Naive thymus-derived CD4-positive, alpha-beta T cell (primary cell): ENCODE measurements at places on chromosomes 6 and 20. TPM values are rescaled to one million over a fixed set of nuclear protein-coding genes. Genes with fewer than 3 reads are reported as not detected.
A peak's percentile ranks its signal among the peaks of the same experiment; 100 is the strongest.

DNA sequence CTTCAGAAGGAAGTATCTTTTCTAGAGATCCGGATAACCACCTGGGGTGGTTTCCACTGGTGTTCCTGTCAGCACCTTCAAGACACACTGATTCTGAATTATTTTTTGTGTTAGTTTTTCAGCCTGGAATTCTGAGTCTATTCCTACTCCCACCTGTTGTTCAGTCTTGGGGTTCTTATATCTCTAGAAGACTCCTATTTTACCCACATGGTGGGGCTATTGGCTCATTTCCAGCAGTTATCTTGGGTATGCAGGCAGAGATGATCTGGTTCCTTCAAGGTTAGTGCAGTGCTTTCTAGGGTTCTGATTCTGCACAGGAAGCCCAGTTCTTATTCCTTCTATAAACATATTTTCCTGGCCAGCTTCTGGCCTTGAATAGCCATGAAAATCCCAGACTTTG lies 175.6 kb upstream of the PDE7B start:
- no peak for DNase-seq

DNA sequence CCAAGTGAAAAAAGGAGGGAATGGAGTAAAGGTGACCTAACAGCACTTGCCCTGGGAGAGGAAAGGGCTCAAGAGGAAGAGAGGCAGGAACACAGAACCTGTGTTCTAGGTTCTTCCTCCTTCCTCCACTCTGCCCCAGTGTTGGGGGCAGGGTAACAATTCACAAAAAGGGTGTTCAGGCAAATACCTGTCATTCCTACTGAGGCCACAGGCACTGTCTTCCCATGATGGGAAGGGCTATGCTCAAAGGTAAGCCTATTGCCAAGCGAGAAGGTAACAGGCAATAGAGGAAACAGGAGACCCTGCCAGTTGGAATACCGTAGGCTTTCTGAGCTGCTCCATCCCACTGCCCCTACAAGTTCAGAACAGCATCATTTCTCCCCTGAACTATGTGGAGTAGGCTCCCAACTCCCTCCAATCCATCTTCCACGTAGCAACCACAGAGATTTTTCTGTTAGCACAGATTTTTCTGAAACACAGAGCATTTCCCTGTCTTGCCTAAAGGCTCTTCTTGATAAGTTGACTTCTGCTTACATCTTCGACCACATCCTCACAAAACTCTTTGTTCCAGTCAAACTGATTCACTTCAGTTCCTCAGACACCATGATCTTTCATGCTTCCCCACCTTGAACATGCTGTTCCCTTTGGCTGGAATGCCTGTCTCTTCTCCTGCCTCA lies 2.7 kb downstream of the AGPAT1 start:
- peak; percentile 43 for DNase-seq

GRCh38 chr6:150752409-150752808 lies 113.1 kb upstream of the MTHFD1L start:
- no peak for DNase-seq

GRCh38 chr6:130245267-130245666 lies 22.5 kb upstream of the SAMD3 start:
- no peak for DNase-seq

Gene ASIP
- not detected for total RNA-seq

Gene TXLNB
- total RNA-seq: 0.65 TPM

DNA sequence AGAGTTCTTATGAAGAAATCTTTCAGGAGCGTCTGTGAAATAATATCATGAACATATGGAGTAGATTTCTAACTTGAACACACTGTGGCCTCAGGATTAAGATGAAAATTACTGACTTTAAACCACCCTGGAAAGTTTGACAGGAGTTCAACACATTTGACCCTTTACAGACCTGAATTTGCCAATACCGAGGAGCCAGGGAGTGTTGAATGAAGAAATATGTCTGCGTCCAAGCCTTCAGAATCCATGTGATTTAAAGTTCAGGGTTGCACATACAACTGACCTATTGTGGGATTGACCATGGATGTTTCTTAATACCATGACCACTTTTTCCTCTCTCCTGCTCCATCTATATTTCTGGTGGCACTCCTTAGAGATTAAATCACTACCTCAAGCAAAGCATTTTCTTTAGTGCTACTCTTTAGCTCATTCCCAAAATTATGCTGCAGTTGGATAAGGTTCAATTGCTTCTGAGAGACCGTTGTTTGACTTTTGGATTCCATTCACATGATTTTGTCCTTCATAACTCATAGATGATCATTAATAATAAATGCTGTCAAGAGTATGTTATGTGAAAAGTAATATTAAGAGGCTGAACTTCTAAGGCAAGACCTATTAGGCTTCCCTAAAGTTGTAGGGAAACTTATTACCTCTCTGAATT lies 57.4 kb downstream of the PRL start:
- no peak for DNase-seq

DNA sequence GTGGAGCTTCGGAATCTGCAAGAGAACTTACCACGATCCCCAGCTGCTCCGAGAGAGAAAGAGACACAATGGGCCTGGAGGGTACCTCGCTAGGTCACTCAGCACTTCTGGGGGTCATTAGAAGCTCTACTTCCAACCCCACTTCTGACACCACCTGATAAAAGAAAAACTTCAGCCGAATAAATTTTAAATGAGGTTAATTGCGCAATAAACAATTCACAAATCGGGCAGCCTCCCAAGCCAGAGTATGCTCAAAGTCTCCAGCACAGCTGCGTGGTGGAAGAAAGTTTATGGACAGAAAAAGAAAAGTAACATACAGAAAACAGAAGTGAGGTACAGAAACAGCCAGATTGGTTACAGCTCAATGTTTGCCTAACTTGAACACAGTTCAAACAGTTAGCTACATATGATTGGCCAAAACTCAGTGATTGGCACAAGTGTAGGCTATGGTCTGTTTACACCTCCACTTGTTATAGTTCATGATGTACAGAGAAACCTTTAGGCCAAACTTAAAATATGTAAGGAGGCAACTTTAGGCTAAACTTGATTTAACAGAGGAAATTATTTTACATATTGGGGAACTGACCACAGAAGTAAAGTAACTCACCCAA lies 52.6 kb downstream of the COL11A2 start:
- DNase-seq: no peak

Gene OPN5
- not detected for total RNA-seq

Gene PRELID3B
- 51.3 TPM for total RNA-seq

DNA sequence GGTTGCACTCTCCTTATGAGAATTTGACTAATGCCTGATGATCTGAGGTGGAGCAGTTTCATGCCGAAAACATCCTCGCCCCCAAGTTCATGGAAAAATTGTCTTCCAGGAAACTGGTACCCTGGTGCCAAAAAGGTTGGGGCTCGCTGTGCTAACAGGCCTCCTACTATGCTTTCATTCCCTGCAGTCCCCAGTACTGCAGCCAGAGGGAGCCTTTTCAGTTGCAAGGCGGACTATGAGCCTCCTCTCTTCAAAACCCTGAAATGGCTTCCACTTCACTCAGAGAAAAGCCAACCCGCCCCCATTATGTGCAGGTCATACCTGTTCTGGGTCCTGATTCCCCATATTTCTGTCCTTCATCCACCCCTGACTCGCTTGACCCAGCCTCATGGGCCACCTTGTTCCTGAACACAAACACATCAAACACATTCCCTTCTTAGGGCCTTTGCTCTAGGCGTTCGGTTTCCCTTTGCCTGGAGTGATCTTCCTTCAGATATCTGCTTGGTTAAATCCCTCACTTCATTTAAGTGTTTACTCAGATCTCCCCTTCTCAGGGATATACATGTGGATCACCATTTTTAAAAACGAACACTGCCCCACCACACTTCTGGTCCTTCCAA lies 173.7 kb downstream of the PHACTR1 start:
- no peak for DNase-seq

GRCh38 chr6:19838442-19839236 lies 1.5 kb downstream of the ID4 start:
- no peak for DNase-seq

DNA sequence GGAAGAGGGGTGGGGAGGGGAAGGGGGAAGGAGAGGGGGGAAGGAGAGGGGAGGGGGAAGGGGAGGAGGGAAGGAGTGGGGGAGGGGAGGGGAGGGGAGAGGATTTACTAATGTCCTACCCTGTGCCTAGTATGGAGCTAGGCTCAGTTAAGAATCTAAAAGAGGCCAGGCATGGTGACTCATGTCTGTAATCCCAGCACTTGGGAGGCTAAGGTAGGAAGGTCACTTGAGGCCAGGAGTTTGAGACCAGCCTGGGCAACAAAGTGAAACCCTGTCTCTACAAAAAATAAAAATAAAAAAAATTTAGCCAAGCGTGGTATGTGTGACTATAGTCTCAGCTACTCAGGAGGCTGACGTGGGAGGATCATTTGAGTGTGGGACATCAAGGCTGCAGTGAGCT lies 13.0 kb downstream of the UBE2J1 start:
- no peak for DNase-seq

Gene TTPAL
- total RNA-seq: 17.0 TPM

- no peak for DNase-seq
Measured at GRCh38 chr6:3026791-3027626, 27.3 kb downstream of the NQO2 start.

- no peak for DNase-seq
Measured at GRCh38 chr6:165917576-165917975, 250.1 kb downstream of the TBXT start.

- DNase-seq: no peak
Measured at GRCh38 chr6:132147530-132148011, 196.4 kb upstream of the CCN2 start.

- DNase-seq: no peak
Measured at GRCh38 chr20:60718743-60719480, 533.1 kb upstream of the CDH4 start.

- DNase-seq: no peak
Measured at GRCh38 chr6:1325461-1326309, 13.8 kb downstream of the FOXQ1 start.

DNA sequence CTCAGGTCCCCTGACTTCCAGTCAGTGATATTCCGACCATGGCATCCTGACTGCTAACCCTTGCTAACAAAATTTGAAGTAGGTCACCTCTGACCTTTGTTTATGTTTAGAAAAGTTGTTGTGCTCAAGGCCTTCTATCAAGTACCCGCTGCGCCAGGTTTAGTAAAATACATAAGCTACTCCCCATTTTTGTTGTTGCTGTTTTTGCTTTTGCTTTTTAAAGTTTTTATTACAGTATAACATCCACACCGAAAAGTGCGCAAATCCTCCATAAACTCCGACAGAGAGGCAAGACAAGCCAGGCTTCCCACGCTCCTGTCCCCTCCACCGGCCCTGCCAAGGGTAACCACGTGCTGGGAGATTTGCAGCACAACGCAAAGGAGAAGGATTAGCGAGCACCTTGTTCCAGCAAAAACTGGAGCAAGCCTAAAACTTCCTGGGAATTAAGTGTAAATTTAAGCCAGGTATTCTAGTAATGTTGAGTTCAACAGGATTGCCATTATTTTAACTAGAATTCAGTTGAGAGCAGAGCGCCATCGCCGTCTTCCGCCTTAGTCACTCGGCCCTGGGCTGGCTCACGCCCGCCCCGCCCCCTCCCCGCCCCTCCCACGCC lies 17.8 kb upstream of the HMGN4 start:
- DNase-seq: peak; percentile 29

DNA sequence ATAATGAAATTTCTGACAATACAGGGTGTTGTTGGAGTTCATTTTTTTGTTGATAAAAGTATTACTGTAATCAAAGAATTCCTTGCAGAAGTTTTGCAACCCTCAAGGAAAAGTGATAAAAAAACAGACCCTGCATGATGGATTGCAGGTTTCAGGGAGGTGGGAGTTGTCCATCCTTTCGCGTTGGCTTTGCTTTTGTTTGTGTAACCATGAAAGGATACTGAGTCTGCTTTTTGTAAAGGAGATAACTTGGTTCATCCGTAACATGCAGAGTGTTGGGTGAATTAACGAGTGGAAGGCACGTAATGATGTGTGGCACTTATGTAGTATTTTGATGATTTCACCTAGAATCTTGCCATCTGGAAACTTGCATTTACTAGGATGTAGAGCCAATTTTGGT lies 23.6 kb downstream of the FOXO3 start:
- DNase-seq: no peak

- no peak for DNase-seq
Measured at GRCh38 chr6:117504478-117505144, 22.1 kb downstream of the DCBLD1 start.

- DNase-seq: peak; percentile 8
Measured at GRCh38 chr6:30915591-30915946, 1.5 kb downstream of the VARS2 start.

GRCh38 chr20:59325142-59325523 lies 24.7 kb downstream of the EDN3 start:
- no peak for DNase-seq

Gene SNX21
- total RNA-seq: 2.2 TPM

DNA sequence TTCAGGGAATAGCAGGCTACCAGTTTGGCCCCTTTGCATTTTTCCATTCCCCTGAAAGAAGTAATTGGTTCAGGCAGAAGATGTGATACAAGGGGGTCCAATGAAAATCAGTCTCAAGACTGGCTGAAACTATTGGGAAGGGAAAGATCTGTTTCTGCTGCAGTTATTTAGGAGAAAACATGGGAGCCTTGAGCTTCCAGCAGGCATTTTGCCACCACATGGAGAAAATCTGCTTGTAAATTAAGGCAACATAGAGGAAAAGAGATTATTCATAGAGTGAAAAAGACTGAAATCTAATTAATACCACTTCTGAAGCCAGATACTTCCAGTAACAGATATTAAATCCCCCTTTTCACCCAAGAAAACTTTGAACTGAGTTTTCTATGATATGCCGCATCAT lies 44.2 kb upstream of the SNAP25 start:
- no peak for DNase-seq

- DNase-seq: no peak
Measured at GRCh38 chr6:51644426-51644825, 443.0 kb downstream of the PKHD1 start.
